ENCODE measurements at places on chromosomes 5 and 9.

GRCh38 chr5:56406221-56406620 lies 173.1 kb upstream of the ANKRD55 start:
- no peak for DNase-seq

- no peak for DNase-seq
Observed at GRCh38 chr9:135850737-135851136, 56.6 kb downstream of the CAMSAP1 start.

GRCh38 chr5:150512368-150512747 lies 4.4 kb downstream of the NDST1 start:
- no peak for DNase-seq

GRCh38 chr9:133148199-133149129 lies 15.2 kb downstream of the GBGT1 start:
- DNase-seq, result peak; percentile 17

- DNase-seq, result no peak
Observed at GRCh38 chr9:91842358-91843049, 107.5 kb downstream of the ROR2 start.

GRCh38 chr5:41403846-41404245 lies 106.6 kb downstream of the PLCXD3 start:
- no peak for DNase-seq

GRCh38 chr5:31417512-31417911 lies 114.4 kb downstream of the DROSHA start:
- no peak for DNase-seq

GRCh38 chr9:21294904-21295538 lies 10.1 kb downstream of the IFNA5 start:
- DNase-seq, result no peak

DNA sequence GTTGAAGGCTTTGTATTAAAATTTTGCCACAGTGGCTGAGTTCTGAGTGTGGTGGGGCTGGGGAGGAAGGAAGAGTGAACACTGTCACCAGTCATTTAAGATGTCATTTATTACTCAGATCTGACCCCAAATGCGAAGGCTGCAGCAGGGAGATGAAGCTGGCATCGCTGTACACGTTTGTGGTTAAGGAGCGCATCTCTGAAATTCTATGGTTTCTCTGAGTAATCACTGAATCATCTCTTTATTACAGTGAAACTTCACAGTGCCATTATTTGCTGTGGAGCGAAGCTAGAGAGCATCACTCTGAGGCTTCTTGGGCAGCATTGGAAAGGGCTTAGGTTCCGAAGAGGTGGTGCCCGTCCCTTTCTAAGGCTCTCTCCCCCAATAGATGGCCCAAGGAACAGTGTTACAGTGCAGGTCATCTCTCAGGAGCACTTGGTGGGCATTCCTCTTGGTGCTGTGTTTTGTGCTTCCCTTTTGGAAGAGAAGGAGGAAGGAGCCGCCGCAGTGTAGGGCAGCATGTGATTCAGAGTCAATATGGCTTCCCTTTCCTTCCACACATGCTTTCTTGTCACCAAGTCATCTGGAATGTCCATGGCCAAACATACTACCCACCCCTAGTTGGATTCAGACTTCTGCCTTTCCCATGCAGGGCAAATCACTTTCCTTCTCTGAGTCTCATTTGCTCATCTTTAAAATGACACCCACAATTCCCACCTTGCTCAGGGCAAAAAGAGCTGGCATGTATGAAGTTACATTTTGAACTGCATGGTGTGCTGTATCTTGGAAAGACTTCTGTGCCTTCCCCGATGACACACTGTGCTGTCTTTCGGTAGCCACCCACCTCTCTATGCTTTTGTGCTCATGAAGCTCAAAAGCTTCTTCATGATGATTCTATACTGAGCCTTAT lies 9.3 kb upstream of the TEX48 start:
- no peak for DNase-seq

DNA sequence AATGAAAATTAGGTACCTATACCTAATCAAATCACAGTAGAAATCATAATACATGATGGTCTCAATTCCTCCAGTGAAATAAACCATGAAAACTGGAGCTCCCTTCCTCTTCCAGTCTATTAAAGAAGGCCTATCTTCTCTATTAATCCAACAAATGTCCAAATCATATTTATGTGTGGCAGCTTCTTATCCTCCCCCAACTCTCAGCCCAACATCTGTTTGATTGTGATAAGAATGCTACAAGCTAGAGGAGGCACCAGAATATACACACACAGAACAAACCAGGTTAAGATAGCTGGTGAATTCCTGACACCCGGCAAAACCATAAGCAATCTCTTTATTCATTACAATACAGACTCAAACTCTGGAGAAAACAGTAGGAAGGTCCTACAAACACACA lies 110.8 kb downstream of the FBXL17 start:
- no peak for DNase-seq

DNA sequence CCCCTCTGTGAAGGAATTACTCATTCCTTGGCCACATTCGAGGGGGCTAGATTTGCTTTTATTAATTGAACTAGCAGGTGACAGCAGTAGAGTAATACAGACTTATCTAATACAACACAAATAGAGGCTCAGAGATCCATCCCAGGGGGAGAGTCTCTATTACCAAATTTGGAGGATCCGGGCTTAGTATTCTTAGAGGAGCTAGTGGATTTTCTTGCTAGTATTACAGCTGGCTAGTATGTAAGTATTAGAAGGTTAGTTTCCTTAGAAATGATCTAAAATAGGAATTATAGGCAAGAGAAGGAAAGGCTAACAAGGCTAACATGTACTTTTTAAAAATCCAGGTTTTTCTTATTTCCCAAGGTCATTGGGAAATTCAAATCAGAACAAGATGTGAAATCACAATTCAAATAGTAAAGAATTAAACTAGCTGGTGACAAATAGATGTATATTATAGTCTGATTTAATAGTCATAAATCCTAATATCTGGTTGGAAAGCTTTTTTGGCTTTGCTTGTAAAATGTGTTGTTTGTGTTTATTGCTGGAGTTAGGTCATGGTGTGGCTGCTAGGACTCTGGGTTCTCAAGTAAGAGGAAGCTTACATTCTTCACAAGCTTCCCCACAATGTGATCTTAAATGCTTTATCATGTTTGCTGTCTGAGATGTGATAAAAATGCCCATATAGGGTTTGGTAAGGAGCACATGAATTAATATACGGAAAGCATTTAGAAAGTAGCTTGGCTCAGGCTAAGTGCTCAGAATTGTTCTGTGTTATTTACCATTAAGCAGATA lies 160.4 kb upstream of the MPDZ start:
- DNase-seq, result no peak

DNA sequence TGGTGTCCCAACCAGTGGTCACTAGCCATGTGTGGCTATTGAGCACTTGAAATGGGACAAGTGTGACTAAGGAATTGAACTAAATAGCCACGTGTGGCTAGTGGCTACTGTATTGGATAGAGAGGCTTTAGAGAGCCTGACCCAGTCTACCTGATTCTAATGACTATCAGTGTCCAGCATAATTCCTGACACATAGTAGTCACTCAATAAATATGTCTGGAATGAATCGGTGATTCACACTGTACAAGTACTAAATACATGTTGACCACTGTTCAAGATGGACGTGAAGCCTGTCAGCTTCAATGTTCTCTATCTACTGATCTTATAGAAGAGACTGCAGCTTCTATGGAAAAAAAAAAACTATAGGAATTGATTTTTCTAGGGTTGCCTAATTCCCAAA lies 57.7 kb upstream of the MAST4 start:
- DNase-seq, result no peak

DNA sequence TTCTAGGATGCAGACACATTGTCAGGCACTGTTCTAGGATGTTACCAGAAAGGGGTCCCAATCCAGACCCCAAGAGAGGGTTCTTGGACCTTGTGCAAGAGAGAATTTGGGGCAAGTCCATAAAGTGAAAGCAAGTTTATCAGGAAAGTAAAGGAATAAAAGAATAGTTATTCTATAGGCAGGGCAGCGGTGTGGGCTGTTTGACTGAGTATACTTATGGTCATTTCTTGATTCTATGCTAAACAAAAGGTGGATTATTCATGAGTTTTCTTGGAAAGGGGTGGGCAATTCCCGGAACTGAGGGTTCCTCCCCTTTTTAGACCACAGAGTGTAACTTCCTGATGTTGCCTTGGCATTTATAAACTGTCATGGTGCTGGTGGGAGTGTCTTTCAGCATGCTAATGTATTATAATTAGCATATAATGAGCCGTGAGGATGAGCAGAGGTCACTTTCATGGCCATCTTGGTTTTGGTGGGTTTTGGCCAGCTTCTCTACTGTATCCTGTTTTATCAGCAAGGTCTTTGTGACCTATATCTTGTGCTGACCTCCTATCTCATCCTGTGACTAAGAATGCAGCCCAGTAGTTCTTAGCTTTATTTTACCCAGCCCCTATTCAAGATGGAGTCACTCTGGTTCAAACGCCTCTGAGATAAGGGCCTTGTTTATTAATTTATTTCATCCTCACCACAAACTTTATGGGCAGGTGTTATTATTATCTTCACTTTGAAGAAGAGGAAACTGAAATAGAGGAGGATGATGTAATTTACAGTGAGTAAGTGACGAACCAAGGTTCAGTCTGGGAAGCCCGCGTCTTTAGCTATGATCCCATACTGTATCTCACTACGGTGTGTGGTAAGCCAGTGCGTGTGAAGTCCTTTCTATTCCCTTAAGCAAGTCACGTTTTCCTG lies 186.0 kb upstream of the KLF4 start:
- DNase-seq, result no peak

- no peak for DNase-seq
Observed at GRCh38 chr9:117526674-117527073, 111.8 kb upstream of the ASTN2 start.

GRCh38 chr5:74543162-74543995 lies 97.1 kb downstream of the ENC1 start:
- no peak for DNase-seq

- no peak for DNase-seq
Observed at GRCh38 chr9:113882636-113883164, 6.6 kb downstream of the ZNF618 start.

GRCh38 chr5:119220576-119221197 lies 135.1 kb upstream of the TNFAIP8 start:
- no peak for DNase-seq

GRCh38 chr9:129921905-129922304 lies 86.6 kb downstream of the USP20 start:
- no peak for DNase-seq

GRCh38 chr5:174242573-174242972 lies 197.1 kb downstream of the NSG2 start:
- no peak for DNase-seq

DNA sequence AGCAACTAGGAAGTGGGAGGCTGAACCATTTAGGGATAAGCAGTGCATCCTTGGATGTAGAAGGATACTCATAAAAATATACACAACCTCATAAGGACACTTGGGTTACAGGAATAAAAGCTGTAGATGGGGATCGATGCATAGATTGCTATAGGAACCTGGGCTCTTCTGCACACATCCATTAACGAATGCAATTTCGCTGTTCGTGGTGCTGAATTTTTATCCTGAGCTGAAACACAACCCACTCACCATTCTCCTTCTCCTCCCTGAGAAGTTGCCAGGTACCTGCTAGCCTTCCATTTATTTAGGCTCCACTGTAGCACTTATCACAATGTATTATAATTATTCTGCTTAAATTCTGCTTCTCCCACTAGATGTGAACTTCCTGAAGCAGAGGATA lies 320.6 kb upstream of the BRINP1 start:
- peak; percentile 11 for DNase-seq

GRCh38 chr9:110571801-110572483 lies 7.6 kb downstream of the SVEP1 start:
- no peak for DNase-seq

- DNase-seq, result no peak
Observed at GRCh38 chr9:120874226-120875194, 2.5 kb downstream of the PHF19 start.

DNA sequence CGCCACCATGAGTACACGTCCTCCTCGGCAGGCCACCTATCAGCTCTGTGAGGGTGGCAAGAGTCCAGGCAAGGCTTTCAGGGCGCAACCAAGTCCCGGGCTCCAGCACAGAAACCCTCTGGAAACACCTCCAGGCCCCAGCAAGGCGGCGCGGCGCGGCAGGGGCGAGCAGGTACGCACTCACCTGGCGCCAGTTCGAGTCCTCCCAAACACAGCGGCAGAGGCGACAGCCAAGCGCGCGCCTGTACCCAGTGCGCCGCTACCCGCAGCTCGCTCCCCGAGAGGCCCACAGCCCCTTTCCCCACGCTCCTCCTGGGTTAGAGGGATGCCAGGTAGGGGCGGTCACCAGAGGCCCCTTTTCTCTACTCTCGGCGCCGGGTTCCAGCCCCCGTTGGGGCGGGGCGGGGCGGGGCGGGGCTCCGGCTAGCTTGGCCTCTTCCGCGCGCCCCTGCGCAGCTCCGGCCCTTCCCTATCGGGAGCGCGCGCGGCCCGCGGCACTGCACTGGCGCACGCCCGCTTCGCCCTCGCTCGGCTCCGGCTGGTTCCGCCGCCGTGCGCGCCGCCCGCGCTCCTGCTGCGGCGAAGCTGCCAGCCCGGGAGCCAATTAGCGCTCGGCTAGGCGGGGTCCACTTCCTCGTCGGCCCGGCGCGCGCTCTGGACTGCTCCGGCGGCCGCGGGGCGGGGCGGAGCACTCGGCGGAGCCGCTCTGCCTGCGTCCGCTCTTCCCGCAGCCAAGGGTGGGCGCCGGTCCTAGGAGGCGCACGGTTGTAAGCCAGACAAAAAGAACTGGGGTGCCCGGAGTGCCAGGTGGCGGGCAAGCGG lies at the start of the genes NMRK1 and OSTF1:
NMRK1 (minus strand) TSS at position 332 of the 822 bp plus-strand sequence. CDS start 5,040 bp downstream, outside the sequence.
OSTF1 (plus strand) TSS at position 691 of the 822 bp plus-strand sequence. CDS start 179 bp downstream, outside the sequence.
- peak; percentile 86 for DNase-seq

DNA sequence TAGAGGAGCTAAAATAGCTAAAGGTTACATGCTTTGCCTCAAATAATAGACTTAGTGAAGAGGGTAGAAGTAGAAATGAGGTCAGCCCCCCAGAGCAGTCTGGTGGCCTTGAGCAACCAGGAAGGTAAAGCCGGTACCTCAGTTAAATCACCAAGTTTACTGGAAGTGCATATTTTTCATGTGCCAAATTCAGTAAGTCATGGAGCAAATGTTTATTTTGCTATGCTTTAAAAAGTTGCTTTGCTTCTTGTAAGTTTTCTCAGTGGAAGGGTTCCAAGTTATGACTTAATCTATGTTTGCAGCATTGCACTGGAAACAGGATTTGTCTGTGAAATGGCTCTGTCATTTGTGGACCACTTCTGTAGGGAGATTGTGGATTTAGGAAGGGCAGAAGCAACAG lies 256.7 kb downstream of the ARRDC3 start:
- DNase-seq, result no peak

DNA sequence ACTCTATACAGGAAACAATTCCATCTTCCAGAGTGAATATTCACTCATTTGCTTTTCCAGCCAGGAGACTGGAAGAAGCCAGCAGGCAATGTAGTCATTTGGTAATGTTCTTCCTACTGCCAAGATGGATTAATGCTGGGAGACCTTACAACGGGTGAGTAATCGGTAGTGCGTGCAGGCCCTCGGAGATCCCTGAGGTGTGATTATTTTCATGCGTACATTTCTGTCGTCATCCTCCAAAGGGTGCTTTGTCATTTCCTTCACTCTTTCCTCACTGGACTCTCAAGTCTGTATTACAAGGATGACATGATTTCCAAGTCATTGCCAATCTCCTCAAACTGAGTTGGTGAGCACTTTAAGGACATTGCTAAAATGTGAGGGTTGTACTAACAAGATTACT lies 263.5 kb downstream of the CWC27 start:
- no peak for DNase-seq
